ENCODE measurements at places on chromosomes 2 and 18. TPM values are rescaled to one million over a fixed set of nuclear protein-coding genes. Genes with fewer than 3 reads are reported as not detected.

CD226 gene
- total RNA-seq = 0.66 TPM

ZNF513 gene
- total RNA-seq = 9.3 TPM

DYTN gene
- total RNA-seq = not detected

REEP1 gene
- 0.15 TPM for total RNA-seq

DHRS9 gene
- not detected for total RNA-seq

SCN2A gene
- 7.8 TPM for total RNA-seq

RUFY4 gene
- not detected for total RNA-seq

TEKT4 gene
- not detected for total RNA-seq

CD207 gene
- not detected for total RNA-seq

All from smooth muscle cell of trachea (primary cell).